ENCODE measurements at places on chromosomes 13 and 19.
A peak's percentile ranks its signal among the peaks of the same experiment; 100 is the strongest.

DNA sequence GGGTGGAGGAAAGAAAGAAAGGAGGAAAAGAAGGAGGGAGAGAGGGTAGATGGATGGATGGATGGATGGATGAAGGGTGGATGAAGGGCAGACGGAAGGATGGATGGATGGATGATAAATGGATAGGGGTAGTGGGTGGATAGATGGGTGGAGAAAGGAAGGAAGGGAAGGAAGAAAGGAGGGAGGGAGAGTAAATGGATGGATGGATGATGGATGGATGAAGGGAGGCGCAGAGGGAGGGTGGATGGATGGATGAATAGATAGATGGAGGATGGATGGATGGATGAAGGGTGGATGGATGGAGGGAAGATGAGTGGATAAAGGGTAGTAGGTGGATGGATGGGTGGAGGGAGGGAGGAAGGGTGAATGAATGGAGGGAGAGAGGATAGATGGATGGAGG is 41.2 kb downstream of the CPAMD8 start:
- DNase-seq, result no peak

- DNase-seq, result no peak
Measured at GRCh38 chr13:38535261-38535660, 151.6 kb upstream of the FREM2 start.

DNA sequence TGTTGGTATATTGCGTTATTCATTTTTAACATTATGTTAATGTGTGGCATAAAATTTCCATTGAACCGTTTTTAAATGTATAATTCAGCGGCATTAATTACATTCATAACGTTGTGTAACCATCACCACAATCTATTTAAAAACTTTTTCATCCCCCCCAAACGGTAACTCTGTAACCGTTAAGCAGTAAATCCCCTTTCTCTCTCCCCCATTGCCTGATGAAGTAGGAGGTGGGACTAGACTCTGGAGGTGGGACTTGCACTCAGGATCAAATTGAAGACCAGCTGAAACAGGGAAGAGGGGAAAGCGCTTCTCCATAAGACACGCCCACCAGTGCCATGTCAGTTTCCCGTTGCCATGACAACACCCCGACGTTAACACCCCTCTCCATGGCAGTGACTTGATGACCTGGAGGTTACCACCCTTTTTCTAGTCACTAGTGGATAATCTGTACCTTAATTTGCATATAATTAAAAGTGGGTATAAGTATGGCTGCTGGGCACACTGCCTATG is 16.8 kb downstream of the CLEC11A start:
- DNase-seq, result no peak

DNA sequence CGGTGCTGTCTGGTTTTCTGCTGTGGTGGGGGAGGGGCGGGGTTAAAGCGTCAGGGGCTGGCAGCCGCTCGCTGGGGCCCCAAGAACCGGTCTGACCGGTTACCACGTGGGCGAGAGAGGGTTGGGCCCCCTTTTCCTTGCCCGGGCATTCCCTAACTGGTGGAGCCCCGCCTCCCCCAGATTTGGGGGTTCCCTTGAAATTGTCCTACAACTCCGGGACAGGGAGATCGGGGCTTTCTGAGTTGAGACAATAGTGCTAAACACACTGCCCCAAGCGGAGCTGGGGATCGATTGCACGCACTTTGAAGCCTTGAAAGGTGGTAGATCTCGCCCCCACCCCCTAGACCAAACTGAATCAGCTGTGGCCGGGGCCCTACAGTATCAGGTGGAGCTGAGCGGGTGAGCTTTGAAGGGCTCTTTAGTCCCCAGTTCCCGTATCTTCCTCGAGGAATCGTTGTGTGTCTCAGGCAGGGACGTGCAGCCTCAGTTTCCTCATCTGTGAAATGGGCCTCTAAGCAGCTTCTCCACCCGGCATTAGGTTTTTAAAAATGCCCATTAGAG is 4.8 kb downstream of the IER2 start:
- DNase-seq, result peak; percentile 61

- DNase-seq, result no peak
Measured at GRCh38 chr13:50106559-50106958, 91.3 kb downstream of the KCNRG start.

DNA sequence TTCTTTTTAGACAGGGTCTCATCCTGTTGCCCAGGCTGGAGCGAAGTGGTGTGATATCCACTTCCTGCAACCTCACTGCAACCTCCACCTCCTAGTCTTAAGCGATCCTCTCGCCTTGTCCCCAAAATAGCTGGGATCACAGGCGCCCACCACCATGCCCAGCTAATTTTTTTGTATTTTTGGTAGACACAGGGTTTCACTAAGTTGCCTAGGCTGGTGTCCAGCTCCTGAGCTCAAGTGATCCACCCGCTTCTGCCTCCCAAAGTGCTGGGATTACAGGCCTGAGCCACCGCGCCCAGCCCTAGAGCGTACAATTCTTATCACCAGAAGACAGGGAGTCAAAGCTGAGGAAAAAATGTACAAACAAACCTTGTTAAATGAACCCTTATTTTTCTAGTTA is 4.5 kb upstream of the ELOF1 start:
- no peak for DNase-seq

- DNase-seq, result no peak
Measured at GRCh38 chr13:25776722-25777121, 275.1 kb downstream of the SHISA2 start.

DNA sequence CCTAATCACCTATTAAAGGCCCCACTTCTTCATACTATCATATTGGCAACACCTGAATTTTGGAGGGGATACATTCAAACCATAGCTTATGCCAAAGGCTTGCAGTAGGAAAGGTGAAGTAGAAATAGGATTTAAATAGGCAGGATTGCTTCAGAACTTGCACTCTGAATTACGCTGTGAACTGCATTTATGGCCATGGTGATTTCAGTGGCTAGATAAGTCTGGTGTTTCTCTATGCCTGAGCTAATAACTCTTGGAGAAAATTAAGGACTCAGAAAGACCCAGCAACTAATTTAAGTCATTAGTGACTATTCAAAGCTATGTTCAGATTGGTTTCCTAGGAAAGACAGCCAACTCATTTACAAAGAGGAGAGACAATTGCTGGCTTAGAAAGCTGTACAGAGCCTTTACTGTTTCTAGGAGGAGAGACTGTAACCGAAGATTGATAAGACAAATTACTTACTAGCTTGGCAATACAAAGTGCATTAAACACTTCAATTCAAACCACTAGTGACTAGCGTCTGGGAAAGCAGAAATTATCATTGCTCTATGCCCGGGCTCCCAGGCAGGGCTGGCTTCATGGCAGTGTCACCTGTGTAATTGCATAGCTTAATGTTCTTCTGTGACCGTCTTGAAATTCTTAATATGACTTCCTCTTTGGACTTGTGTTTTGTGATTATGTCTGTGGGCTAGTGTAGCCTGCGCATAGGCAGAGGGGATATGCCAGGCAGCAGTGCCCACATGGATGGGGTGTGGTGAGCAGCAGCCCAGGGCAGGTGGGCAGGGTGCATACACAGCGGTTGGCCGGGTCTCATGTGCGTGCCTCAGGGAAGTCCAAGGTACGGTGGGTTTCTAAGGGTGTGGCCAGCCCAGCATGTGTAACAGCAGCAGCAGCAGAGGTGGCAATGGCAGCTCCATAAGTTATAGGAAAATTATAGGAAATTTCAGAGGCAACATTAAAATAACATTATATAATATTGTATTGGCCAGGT is 60.1 kb downstream of the KL start:
- no peak for DNase-seq

DNA sequence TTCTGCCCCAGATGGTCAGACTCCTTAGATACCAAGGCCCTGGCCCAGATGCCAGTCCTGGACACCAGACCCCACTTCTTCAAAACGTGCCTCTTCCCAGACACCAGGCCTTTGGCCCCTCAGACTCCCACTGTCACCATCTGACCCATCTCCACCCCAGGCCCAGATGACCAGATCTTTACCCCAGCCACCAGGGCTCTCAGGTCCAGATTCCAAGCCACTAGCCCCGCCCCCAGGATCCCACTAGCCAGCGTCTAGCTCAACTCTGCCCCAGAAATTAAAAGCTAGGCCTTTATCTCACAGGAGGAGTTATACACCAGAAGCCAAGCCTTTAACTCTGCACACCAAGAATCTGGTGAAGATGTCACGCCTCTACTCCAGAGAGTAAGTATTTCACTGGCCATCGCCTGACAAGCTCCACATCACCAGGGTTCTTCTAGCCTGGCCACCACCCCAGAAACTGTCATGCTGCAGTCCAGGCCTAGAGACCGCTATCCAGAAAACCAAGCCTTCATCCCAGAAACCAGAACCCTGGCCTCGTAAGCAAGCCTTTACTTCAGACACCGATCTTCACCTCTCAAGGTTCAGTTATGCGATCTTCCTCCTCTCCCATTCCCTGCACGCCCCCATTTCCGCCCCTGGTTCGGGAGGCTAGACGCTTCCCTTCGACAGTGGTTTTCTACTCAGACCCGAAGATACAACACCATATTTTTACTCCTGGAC is 595 bp downstream of the XAB2 start:
- no peak for DNase-seq

GRCh38 chr19:11138601-11139300 is 16.8 kb downstream of the SPC24 start:
- peak; percentile 29 for DNase-seq

DNA sequence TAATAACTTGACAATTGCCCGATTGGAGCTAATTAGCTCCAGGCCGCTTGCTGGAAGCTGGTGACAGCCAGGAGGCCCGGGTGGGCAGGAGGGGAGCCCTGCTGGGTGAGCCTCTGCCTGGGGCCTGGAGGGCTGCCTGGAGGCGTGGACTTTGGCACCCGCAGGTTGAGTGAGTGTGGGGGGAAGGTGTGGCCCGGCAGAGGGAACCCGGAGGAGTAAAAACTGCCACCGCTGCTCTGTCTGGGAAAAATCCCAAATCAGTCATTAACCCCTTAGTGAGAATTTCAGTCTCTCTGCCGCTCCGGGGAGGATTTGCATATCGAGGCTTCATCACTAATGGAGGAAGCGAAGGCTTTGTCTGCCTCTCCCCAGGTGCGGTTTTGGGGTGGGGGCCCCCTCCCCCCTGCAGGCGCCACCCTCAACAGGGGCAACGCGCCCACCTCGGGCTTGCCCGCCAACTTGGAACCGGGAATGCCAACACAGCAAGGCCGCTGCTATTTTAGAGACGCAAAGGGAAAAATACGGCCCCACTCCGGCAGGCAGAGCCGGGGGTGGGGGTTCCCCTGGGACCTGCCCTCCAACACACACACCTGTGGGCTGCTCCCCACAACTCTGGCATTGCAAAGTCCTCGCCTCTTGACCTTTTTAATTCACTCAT is 6.2 kb downstream of the EFNA2 start:
- no peak for DNase-seq

DNA sequence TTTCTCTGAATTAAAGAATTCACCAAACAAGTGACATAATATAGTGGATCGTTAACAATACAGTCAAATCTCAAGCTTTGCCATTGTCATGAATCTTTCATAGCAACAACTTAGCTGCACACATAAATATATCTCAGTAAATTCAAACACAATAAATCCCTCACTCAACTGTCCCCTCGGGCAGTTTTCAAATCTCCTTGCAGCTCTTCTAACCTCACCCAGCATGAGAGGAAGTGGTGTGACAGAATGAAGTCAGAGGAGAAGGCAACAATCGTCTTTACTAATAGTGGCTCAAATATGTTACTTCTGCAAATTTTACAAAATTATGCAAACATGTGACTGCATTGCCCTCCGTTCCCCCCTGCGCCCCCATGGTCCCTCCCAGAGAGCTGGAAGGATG is 148.2 kb downstream of the RAP2A start:
- DNase-seq, result no peak

DNA sequence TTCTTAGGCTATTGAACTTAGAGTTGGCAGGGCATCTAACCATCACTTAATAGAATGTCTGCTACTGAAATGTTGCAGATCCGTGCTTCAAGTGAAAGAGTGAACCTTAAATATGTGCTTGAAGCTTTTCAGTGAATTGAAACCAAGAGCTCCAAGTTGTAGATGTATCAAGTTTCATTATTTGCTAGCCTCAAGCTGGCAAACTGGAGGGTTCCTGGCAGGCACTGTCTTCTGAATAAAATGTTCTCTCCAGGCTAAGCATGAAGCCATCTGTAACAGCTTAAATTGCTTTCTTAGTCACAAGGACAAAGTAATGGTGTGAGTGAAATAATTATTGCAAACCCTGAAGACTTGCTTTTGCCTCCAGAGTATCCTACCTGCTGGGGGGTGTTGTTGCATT is 415.0 kb upstream of the SPRY2 start:
- DNase-seq, result no peak

DNA sequence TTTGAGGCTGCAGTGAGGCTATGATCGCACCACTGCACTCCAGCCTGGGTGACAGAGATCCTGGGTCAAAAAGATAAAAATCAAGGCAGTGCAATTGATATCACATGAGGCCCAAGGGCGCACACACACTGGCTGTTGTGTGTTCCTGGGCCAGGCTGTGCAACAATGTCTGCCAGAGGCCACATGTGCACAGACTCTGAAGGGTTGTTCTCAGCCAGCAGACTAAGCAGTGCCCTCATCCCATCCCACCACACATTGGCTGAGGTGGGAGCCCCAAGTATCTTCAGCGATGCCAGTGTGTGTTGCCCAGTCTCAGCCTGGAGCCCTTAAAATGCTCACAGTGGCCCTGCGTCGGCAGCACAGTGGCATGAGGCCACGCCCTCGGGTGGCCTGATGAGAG is 12.6 kb downstream of the PEX11G start:
- no peak for DNase-seq

All from HAP-1 (cell line).